NCI-H446 (cell line): ENCODE measurements at places on chromosomes 2 and 18.
A peak's percentile ranks its signal among the peaks of the same experiment; 100 is the strongest.

- DNase-seq, result no peak
These were observed 12.0 kb downstream of the ZNF236 start for GRCh38 chr18:76834379-76834778.

DNA sequence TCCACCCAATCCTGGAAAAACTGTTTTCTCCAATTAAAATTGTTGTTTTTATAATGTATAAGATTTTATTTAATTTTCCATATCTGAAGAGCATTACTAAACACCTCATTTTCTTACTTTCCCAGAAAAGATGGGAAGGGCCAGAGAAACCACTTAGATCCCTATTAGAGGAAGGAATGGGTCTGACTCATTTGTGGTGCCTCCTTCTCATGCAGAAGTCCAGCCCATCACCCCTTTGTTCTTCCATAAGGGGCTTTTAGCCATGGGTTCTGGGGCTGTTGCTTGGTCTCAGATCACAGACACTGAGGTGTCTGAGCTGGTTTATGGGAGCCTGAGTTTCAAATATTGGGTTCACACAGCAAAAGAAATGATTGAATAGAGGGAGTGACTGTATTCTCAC, 152.2 kb downstream of the ESCO1 start:
- no peak for DNase-seq

- DNase-seq, result no peak
These were observed 131.8 kb upstream of the KYNU start for GRCh38 chr2:142745691-142746090.

DNA sequence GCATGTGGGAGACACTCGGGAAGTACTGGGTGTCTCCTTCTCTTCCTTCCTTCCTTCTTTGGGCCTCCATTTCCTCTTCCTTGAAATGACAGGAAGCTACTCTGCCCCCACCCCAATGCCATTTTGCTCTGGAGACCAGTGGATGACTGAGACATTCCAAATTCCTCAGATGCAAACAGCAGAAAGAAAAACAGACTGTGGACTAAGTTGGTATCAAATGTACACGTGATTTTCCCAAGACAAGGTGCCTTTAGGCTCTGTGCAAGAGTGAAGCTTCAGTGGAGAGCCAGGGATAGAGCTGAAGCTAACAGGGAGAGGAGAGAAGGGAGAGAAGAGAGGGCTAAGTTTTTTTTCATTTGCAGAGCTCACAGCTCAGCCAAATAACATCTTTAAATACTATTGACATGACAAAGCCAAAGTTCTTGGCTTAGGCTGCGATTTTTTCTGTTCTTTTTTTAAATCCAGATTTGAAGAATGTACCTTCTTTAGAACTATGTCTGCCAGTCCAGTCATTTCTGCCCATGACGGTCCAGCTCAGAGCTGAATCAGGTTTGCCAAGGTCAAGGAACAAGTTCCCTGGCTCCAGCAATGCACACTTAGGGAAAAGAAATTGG, 84.5 kb upstream of the LCLAT1 start:
- no peak for DNase-seq

DNA sequence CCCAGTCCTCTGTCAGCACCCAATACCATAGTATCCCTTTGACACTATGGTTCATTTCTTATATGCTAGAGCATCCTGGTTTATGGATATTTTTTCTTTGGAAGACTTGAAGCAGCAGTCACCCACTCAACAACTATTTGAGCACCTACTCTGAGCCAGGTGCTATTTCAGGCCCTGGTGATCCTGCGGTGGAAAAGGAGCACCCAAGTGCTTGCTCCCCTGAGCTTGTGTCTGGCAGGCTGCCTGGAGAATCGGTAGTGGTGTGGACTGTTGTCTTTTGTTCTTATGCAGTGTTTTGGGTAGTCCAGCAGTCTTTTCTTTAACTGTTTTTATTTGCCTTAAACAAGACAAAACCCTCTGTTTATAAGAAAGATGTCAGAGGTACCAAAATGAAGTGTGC, 28.9 kb downstream of the NCK2 start:
- DNase-seq, result no peak

DNA sequence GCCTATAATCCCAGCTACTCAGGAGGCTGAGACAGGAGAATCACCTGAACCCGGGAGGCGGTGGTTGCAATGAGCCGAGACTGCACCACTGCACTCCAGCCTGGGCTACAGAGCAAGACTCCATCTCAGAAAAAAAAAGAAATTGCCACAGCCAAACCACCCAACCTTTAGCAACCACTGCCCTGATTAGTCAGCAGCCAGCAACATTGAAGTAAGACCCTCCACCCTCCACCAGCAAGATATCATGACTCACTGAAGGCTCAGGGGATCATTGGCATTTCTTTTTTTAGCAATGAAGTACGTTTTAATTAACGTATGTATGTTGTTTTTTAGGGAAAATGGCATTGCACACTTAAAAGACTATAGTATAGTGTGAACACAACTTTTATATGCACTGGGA, 349.1 kb upstream of the ACVR2A start:
- DNase-seq, result no peak

GRCh38 chr2:29310650-29311348, 195.6 kb downstream of the CLIP4 start:
- DNase-seq, result no peak

DNA sequence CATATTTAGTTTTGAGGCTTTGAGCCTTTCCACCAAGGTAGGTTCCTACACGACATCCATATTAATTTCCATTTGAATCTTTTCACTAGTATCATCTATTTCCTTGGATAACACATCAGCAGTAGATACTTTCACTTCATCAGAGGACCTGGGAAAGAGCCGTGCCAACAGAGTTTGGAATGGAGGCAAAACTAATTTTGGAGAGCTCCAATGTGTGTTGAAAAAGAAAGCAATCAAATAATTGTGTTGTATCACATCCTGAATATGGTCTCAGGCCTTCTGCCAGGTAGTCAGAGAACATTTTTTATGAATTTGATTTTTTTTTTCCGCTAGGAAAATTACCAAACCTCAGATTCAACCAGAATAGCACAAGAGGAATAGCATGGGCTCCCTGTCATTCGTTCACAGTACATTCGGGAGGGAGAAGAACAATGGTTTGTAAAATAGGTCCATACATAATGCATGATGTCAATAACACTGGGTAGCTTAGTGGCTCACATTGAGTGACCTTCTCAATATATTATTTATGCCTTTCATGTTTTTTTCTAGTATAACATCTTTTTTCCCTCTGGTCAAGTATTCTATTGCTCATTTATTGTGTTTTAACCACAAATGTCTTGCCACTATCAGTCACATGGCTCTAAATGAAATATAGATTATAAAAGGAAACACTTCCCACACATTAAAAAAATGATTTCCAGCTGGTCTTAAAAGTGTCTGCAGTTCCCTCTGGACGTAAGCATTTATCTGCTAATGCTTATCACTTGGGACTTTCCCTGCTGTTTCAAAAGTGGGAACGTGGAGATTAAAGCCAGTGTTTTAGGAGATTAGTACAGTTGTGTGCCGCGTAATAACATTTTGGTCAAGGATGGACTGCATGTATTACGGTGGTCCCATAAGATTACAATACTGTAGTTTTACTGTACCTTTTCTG, 68.6 kb upstream of the RAPH1 start:
- no peak for DNase-seq

GRCh38 chr18:59325965-59326364, 7.5 kb upstream of the CPLX4 start:
- DNase-seq, result no peak

GRCh38 chr18:54734059-54734458, 94.2 kb upstream of the RAB27B start:
- no peak for DNase-seq

DNA sequence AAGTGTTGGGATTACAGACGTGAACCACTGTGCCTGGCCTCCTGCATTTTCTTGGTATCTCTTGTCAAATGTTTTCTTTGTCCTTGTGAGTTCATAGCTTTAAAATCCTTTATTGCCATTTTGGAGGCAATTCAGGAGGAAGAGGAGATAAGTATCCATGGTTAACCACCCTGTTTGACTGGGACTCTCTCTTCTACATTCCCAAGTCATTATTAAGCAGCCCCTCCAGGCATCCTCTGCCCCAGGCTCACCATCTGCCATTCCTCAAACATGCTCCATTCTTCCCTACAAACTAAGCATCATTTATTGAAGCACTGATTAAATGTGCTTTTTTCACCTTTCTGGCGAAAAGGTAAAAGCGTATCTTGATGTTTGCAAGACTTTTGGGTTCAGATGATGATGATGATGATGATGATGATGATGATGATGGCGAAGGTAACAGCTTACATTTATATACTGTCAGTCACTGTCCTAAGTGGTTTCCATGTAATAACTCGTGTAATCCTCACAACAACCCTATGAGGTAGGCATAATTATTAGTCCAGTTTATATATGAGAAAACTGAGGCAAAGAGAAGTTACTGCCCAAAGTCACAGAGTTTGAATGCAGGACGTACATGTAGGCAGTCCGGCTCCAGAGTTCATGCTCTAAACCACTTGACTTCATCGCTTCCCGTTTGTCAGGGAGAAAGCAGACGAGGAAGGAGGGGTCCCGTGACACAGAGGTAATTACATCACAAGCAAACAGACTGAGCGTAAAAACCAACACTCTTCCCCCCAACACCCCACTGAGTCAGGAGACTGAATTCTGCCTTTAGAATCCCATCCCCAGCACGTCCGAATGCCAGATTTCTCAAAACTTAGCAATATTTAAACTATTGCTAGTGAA, 69.7 kb upstream of the ACKR3 start:
- no peak for DNase-seq

DNA sequence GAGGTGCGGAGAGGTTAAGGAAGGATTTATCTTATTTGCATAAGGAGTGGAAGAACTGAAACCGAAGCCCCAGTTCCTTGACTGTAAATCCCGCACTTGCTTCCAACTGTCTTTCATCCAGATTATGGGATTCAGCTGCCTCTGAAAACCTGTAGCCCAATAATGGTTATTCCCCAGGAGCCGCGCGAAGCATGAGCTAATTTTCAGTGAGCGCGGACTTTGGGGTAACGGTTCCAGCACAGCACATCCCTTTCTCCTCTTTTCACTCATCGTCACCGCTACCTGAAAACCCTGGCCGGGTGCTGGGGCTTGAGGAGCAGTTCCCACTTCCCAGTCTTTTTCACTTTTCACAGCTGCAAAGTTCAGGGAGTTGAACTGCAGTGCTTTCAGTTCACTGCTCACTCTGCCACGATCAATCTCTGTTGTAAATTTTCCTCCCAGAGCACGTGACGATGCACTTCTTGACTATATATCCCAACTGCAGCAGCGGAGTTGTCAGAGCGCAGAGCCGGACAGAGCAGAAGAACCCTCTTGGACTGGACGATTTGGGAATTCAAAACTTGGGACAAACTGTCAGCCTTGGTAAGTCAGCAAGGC, at the start of gene KCNE4:
KCNE4 (plus strand) TSS at position 498 of the 597 bp plus-strand sequence. CDS start 641 bp downstream, outside the sequence.
- no peak for DNase-seq

- no peak for DNase-seq
These were observed 144.3 kb downstream of the GPD2 start for GRCh38 chr2:156580501-156580900.

DNA sequence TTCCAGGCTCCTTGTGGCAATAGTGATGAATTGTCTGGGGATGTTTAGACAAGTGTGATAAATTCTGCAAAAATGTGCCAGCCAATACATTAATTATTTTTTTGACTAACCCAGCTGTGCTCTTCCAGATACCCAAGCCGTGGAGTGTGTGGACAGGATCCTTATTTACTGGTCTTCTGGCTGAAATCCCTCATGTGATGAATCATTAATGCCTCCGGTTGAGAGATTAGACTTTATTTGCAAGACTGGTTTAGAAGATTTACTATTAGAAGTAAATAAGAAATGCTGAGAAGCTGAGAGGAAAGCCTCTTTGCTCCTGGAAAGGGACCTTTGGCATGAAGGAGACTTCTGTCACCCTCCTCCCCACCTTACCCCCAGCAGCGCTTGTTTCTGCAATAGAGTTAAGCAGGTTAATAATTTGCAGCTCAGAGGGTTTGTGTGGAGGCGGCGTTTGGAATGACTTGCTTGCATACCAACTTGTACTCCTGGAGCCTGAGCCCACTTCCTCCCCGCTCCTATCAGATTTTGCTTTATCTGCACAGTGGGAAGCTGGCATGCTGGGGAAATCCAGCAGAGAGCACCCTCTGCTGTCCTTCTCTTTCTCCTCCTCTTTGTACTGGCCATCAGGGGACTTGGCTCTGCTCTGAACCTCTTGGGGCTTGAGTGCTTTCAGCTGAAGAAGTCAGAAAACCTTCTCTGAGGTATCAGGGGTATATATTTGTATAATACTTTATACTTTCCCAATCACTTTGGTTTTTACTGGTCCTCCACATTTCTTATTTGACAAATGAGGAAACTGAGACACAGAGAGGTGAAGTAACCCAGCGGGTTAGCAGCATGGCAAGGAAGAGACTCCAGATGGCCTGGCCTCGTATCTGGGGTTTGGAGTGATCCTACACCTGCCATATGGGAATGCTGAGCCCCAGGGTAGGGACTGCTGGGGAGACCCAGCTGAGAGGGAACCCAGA, 16.3 kb downstream of the SLC3A1 start:
- peak; percentile 24 for DNase-seq

DNA sequence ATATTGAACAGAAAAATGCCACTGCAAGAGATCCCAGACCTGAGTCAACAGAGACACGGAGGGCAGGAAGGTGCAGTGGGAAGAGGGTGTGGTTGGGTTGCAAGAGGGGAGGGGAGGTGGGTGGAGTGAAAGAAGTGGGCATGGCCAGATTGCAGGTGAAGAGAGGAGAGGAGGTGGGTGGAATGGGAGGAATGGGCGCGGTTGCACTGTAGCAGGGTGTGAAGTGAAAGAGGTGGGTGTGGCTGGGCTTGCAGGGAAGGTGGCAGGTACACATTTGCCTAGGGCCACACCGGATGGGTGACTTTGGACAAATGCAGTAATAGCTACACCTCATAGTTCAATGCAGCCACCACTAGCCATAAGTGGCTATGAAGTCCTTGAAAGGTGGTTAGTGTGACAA, 71.1 kb downstream of the DOCK10 start:
- no peak for DNase-seq

DNA sequence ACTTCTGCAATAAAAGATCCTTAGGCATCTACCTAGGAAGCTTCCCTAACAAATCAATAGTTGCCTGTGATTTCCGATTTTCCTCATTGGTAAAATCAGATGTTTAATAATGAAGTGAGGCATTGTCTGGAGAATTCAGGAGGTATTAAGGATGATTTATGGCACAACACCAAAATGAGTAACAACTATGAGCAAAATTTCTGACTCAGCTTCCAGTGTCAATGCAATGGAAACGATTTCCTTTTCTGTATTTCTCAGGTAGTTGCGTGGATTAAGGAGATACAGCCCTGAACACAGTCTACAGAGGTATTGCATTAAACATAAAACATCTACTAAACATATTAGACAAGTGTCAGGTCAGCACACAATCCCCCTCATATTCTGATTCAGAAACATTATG, 99.5 kb downstream of the EPB41L3 start:
- DNase-seq, result no peak
